ENCODE measurements at places on chromosomes 2 and 18.

GRCh38 chr2:163764566-163764965 is 28.8 kb upstream of the FIGN start:
- DNase-seq: no peak

- DNase-seq: no peak
Observed at GRCh38 chr2:230862292-230862691, 2.5 kb upstream of the ITM2C start.

- no peak for DNase-seq
Observed at GRCh38 chr18:62454527-62454926, 68.3 kb upstream of the ZCCHC2 start.

GRCh38 chr2:112181571-112182290 is 43.5 kb downstream of the FBLN7 start:
- peak; percentile 59 for DNase-seq

DNA sequence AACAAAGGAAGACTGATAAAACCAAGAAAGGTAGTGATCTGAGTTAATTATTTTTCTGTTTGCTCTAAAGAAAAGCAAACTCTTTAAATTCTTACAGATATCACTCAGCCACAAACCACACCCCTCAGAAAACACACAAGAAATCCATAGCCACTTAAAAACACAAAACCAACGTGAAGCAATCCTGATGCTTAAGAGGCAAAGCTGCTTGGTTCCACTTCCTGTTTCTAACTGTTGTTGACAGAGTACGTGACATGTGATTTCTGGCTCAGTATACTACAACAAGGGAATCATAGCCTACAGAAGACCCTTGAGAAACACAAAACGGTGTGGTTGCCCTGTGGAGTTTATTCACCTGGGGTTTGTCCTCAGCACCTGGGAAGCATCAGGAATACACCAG is 240.9 kb upstream of the APCDD1 start:
- no peak for DNase-seq

GRCh38 chr2:239881031-239881471 is 144.1 kb downstream of the NDUFA10 start:
- DNase-seq: no peak

- peak; percentile 16 for DNase-seq
Observed at GRCh38 chr2:188524519-188525113, 232.9 kb downstream of the GULP1 start.

GRCh38 chr2:110735366-110735765 is 3.0 kb downstream of the ACOXL start:
- DNase-seq: no peak

GRCh38 chr18:58507880-58508279 is 121.0 kb downstream of the ALPK2 start:
- no peak for DNase-seq

DNA sequence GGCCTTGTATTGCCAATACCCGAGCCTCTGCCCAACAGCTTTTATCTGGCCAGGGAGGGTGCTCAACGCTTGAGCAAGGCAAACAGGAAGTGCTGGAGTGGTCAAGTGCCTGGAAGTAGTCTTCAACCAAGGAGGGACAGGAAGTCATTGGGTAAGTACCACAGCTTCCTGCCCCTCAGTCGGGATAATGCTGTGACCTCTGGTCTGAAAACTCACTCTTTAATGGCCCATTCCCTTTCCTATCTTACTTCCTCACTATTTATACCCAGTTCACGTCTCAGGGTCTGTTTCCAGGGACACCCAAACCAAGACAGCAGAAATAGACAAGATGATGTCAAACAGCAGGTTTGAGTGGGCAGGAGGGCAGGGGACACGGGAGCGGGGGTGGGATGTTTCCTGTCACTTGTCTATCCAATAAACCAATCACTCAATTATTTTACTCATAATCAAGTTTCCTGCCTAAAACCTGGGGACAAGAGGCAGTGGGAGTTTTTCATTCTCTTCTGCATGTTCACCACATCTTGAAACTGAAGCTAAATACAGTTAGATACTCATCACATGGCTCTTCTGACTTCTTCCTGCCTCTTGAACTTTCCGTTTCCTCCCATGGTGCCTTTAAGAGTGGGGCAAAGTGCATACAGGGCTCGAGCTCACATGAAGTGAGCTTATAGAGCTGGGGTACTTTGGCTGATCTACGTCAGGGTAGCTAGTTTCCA is 68.9 kb upstream of the CAB39 start:
- no peak for DNase-seq
